ENCODE measurements at places on chromosomes 1 and 21.
A peak's percentile ranks its signal among the peaks of the same experiment; 100 is the strongest.

- no peaks in the 10 kb centered on the region for H3K27me3 ChIP-seq
- H3K4me1 ChIP-seq, result no peaks in the 10 kb centered on the region
- DNase-seq, result no peak
- H3K36me3 ChIP-seq, result no peaks in the 10 kb centered on the region
Measured at GRCh38 chr1:237470712-237471338, 419.9 kb downstream of the ZP4 start.

GRCh38 chr1:42006836-42007235 lies 88.1 kb upstream of the HIVEP3 start:
- no peaks in the 10 kb centered on the region for H3K4me1 ChIP-seq
- H3K36me3 ChIP-seq, result no peaks in the 10 kb centered on the region
- H3K4me3 ChIP-seq, result no peak overlapping the region
- peak; percentile 27 for DNase-seq
- no peak overlapping the region for H3K27ac ChIP-seq

DNA sequence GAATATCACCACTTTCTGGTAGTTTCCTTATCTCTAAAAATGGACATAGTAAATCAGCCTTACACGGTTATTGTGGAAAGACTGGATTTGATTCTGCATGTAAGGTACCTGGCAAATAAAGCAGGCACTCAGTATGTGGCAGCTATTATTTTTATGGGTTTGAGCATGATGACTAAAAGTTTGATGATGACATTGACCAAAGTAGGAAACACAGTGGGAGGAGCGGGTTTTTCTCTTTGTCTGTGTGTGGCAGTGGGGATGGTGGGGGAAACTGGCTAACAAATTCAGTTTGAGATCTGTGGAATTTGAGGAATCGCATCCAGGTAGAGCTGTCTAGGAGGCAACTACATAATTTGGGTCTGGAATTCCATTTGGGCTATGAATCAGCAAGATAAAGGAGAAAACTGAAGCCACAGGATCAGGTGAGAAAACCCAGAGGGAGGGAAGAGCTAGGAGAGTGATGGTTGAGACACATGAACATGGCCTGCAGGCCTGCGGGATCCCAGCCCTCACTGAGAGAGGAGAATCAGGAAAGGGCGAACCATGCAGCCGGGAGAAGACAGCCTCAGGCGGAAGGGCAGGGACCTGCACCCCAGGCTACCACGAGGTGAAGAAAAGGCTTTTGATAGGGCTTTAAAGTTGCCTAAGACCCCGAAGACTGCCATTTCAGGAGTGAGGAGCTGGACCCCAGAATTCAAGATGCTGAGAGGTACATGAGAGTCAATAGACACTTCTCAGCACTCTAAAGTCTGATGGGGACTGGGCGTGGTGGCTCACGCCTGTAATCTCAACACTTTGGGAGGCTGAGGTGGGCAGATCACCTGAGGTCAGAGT lies 52.2 kb downstream of the MEF2D start:
- H3K36me3 ChIP-seq, result no peaks in the 10 kb centered on the region
- H3K27ac ChIP-seq, result no peak overlapping the region
- H3K4me3 ChIP-seq, result no peak overlapping the region

DNA sequence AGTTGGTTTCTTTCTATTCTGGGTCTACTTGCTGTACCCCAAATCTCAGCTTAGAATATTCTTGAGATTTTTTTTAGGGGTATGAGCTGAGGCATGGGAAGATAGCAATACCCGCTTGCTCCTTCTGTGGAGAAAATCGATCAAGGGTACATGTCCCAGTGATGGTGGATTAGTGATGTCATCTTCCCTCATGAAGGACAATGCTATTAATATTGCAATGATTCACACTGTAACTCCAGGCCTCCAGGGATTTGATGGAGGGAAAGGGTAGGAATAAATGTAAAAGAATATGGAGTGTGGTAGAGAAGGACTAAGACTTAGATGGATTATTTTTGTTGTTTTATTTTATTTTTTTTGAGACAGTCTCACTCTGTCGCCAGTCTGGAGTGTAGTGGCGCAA lies 47.4 kb downstream of the XCL1 start:
- H3K36me3 ChIP-seq, result no peaks in the 10 kb centered on the region
- H3K4me3 ChIP-seq, result no peak overlapping the region
- H3K27ac ChIP-seq, result no peak overlapping the region
- DNase-seq, result no peak

GRCh38 chr21:15626031-15626430 lies 103.8 kb upstream of the USP25 start:
- no peak overlapping the region for H3K4me3 ChIP-seq
- no peaks in the 10 kb centered on the region for H3K27me3 ChIP-seq
- DNase-seq, result no peak
- H3K4me1 ChIP-seq, result no peaks in the 10 kb centered on the region

GRCh38 chr1:173530795-173531693 lies 53.9 kb downstream of the PRDX6 start:
- no peak for DNase-seq
- no peaks in the 10 kb centered on the region for H3K36me3 ChIP-seq
- H3K4me3 ChIP-seq, result no peak overlapping the region
- no peaks in the 10 kb centered on the region for H3K27me3 ChIP-seq
- H3K4me1 ChIP-seq, result no peaks in the 10 kb centered on the region
- no peak overlapping the region for H3K27ac ChIP-seq

DNA sequence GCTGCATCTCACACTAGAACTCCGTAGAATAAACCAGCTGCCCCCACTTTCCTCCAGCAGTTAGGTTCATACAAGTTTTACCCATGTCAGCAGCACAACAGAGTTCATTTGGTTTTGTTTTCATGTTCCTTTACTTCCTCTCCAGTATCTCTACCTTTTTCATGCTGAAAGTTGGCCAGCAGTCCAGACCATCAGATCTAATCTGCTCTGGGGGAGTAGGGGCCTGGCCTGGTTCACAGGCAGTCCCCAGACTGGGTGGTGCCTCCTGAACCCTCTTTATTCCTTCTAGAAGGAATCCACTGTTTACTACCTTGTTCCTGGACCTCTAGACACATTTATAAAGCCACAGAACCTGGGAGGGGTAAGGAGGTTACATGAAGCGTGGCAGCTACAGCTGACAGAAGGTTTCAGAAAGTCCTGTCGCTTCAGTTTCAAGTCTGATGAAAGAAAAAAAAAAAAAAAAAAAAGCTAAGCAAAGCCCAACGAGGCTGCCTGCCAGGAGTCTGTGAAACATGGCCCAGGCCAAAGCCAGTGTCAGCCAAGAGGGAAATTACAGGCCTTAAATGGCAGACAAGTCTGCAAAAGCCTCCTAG lies 184.6 kb upstream of the JUN start:
- H3K36me3 ChIP-seq, result no peaks in the 10 kb centered on the region
- no peak overlapping the region for H3K4me3 ChIP-seq
- no peak overlapping the region for H3K27ac ChIP-seq
- no peaks in the 10 kb centered on the region for H3K27me3 ChIP-seq

DNA sequence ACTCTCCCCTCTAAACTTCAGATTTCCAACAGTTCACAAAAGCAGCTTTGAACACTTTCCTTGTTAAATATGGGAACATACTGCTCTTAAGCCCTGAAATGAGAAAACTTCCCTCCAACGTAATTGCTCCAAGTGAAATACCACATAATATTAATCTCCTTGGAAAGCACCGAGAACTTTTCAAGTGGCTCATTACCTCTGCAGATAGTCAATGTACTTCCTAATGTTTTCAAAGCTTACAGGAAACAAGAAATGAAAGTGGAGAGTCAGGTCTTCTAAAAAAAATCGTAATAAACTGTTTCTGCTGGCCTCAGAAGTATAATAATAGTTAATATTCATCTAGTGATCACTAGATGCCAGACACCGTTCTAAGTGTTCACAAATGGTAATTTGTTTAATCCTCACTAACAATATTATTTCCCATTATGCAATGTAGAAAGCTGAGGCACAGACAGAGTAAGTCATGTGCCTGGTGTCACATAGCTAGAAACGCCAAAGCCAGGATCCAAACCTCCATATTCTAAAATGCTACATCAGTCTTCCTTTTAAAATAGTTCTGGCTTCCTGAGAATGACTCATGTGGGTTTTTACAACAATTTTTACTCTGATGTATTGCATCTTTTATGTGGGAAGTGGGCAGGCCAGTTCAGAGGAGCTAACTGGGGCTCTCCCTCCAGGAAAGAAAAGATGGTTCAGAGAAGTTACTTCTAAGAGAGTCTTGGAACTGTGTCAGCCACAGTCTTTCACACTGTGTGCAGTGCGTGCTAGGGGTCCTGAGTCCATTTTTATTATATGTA lies 177.2 kb downstream of the PLPPR4 start:
- peaks cover 6% of the 10 kb centered on the region for H3K4me1 ChIP-seq
- H3K4me3 ChIP-seq, result no peak overlapping the region
- peak; percentile 84 for DNase-seq
- no peaks in the 10 kb centered on the region for H3K27me3 ChIP-seq
- H3K36me3 ChIP-seq, result no peaks in the 10 kb centered on the region
- H3K27ac ChIP-seq, result no peak overlapping the region

- H3K27ac ChIP-seq, result no peak overlapping the region
- H3K4me3 ChIP-seq, result no peak overlapping the region
- peaks cover 8% of the 10 kb centered on the region for H3K4me1 ChIP-seq
- H3K27me3 ChIP-seq, result no peaks in the 10 kb centered on the region
Measured at GRCh38 chr1:24830680-24831272, 85.5 kb downstream of the CLIC4 start.

GRCh38 chr1:166814611-166815010 lies 24.7 kb upstream of the POGK start:
- no peaks in the 10 kb centered on the region for H3K36me3 ChIP-seq
- H3K27ac ChIP-seq, result no peak overlapping the region
- peak; percentile 68 for DNase-seq

DNA sequence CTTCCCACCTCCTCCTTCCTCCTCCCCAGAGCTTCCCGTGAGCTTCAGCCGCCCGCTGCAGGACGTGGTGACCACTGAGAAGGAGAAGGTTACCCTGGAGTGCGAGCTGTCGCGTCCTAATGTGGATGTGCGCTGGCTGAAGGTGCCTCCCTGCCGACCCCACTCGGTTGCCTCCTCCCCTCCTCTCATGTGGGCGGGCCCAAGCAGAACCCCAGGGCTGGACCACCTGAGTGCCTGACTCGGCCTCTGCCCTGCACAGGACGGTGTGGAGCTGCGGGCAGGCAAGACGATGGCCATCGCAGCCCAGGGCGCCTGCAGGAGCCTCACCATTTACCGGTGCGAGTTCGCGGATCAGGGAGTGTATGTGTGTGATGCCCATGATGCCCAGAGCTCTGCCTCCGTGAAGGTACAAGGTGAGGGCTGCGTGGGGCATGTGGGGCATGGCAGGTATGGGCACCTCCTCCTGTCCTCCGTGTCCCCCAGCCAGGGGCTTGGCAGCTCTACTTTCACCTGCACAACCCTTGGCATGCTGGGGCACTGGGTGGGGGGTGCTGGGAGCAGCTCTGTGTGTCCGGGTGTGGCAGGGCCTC lies 69.2 kb downstream of the OBSCN start:
- DNase-seq, result no peak
- H3K4me1 ChIP-seq, result peaks cover 8% of the 10 kb centered on the region
- H3K36me3 ChIP-seq, result no peaks in the 10 kb centered on the region
- no peak overlapping the region for H3K27ac ChIP-seq

- H3K4me3 ChIP-seq, result no peak overlapping the region
- H3K36me3 ChIP-seq, result no peaks in the 10 kb centered on the region
- no peak for DNase-seq
Measured at GRCh38 chr1:152237093-152237492, 13.1 kb upstream of the HRNR start.

GRCh38 chr21:46183910-46184624 lies at the start of gene SPATC1L:
SPATC1L (minus strand) TSS chr21:46184459; CDS start chr21:46182816, 1,643 bp downstream.
- peak; percentile 77 for DNase-seq
- H3K4me3 ChIP-seq, result peak within 1 kb of the TSS; percentile 86
- no peaks in the 10 kb centered on the region for H3K36me3 ChIP-seq
- no peaks in the 10 kb centered on the region for H3K27me3 ChIP-seq
- H3K27ac ChIP-seq, result peak within 1 kb of the TSS; percentile 55

DNA sequence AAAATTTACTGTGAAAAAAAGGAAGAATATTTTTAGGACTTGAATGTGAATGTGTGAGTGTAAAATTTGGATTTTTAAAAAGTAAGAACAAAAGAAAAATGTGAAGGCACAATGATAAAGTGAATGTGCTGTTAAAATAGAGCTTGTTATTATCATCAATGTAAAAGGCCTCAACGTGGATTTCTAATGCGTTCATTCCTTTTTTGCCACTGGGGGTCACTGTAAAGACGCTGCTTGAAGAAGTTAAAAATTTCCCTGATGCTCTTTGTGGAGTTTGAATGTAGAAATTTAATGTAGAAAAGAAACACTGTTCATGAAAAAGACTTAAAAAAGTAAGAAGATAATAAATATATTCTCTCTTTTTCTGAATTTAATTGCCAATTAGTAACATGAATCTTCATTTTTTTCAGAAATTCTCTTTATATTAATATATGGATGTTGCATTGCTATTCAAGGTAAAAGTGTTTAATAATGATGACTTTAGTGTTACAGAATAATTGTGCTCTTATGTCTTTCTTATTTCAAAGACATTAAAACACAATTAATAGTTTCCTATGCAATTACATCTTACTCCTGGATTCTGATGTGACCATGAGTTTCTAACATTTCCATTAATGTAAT lies 161.5 kb downstream of the DNM3 start:
- H3K4me3 ChIP-seq, result no peak overlapping the region
- H3K4me1 ChIP-seq, result peaks cover 2% of the 10 kb centered on the region
- peak; percentile 52 for DNase-seq
- no peaks in the 10 kb centered on the region for H3K27me3 ChIP-seq

- no peaks in the 10 kb centered on the region for H3K27me3 ChIP-seq
- no peaks in the 10 kb centered on the region for H3K4me1 ChIP-seq
- H3K36me3 ChIP-seq, result no peaks in the 10 kb centered on the region
- no peak overlapping the region for H3K4me3 ChIP-seq
- DNase-seq, result peak; percentile 6
- no peak overlapping the region for H3K27ac ChIP-seq
Measured at GRCh38 chr1:232303222-232303620, 326.7 kb downstream of the SIPA1L2 start.

All from astrocyte (in vitro differentiated cells and primary cell).